COR-L47 (cell line): ENCODE measurements at places on chromosomes 5 and 9.
A peak's percentile ranks its signal among the peaks of the same experiment; 100 is the strongest.

- no peak for DNase-seq
These were observed 1360.8 kb upstream of the CDH9 start for GRCh38 chr5:28399211-28399610.

DNA sequence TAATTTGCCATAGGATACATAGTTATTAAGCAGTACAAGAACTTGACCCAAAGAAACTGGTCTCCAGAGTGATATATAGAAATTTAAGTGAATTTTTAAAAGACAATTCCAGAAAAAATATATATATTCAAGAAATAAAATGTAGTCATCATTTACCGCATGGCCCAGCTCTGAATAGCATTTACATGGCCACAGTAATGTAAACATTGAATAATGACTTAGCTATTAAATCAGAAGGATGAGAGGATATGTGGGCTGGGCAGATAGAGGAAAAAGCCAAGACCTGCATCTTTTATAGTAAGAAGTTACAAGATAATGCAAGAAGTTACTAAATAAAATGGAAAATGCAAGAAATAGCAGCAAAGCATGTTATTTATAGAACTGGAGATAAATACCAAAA lies 405.2 kb upstream of the WWC1 start:
- DNase-seq = no peak

GRCh38 chr9:33082538-33083326 lies 6.3 kb upstream of the SMU1 start:
- DNase-seq = no peak

GRCh38 chr9:79428422-79428821 lies 143.3 kb upstream of the TLE4 start:
- DNase-seq = no peak

DNA sequence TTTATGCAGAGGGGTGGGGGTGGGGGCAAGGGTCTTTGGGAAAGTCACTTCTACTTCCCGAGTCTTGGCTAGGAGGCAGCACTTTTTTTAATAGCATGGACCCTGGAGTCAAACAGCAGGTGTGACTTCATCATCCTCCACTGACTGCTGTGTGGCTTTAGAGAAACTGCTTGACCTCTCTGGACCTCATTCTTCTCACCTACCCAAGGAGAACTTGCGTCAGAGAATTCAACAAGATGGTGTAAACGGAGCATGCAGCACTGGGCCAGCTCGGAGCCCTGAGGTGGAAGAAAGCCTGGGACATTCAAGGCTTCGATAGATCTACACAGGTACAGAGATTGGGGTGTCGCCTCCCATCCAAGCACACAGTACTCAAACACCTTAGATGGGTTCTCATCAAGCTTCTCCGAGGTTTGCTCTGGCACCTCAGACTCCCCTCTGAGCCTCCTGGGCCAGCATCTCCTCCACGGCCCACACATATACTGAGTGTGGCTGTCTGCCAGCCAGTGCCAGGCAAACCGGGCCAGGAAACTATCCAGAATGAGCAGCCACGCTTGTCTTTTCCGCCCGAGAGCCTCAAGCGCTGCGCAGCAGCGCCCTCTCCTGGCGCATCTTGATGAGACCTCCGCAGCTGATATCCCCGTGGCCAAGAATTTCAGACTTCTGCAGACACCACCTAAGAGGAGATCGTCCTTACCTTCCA lies 4.6 kb upstream of the SLC25A48 start:
- peak; percentile 76 for DNase-seq

GRCh38 chr5:173928871-173929574 lies 40.9 kb downstream of the CPEB4 start:
- DNase-seq = no peak

DNA sequence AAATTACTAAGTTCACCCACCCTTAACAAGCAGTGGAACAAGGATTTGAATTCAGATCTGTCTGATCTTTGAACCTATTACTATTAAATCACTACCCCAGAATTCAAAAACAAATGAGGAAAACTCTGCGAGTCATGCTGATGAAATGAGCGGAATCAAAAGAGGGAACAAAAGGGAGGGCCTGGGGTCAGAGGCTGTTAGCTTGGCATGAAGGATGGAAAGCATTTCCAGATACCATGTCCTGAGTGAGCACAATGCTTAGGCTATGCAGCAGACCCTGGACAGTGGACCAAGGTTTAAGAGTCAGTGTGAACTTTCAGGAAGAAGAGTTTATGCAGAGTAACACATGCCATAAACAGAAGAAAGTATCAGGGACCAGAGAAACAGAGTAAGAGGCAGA lies 30.5 kb downstream of the GRIA1 start:
- DNase-seq = no peak

DNA sequence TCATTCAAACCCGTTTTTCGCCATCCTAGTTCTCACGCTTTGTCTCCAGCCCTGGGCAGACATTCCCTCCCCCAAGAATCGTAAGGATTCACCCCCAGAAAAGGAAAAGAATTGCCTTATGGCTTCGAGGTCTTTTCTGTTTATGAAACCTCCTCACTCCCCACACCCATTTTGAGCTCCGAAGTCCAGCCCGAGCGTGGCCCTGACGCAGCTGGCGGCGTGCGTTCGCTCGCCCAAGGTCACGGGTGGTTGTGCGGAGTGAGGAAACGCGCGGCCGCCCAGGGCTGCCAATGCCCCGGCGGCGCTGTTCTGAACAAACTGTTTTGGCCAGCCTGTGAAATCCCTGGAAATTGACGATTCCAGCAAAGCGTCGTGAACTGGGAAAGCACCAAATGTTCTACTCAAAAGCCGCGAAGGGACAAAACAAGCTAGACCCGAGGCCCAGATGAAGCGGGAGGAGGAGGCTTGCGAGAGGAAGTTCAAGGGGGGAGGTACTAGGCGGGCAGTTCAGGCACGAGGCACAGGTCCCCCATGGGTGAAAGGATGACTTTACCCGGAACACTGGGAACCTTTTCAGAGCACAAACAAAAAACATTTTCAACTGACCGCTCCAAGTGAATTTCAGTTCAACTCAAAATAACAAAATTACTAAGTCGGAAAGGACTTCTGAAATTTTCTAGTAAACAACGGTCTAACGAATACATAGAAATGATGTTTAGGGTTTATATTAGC lies 683 bp upstream of the ZFAND5 start:
- DNase-seq = peak; percentile 64

DNA sequence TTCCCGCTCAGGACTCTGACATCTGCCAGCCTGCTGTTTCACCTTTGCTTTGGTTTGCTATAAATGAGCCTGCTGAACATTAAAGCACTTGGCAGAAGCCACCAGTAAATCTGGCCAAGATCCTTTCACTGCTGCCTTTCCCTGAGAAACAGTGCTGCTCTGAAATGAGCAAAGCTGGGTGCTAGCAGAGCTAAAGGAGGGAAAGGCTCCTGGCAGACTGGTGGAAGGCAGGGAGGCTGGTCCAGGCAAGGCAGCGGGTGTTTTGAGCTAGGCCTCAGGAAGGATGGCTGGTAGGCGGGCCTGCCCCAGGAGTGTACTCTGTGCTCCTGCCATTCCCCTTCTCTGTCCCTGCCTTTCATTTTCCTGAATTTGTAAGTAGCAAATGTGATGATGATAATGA lies 52.5 kb upstream of the PTGS1 start:
- no peak for DNase-seq

DNA sequence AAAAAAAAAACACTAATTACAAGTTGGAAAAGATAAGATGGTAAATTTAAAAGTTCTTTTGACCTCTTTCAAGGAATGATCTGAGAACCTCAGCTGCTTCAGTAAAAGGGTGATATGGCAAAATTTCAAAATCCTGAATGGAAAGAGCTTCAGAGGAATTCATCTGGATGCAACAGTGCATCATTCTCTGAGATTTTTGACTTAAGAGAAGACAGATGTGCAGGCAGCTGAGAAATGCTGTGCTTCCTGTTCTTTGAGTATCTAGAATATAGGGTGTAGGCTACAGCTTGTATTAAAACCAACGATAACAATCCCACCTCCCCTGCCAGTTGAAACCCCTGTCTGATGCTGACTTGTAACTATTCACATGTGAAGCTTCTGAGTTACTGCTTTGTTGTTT lies 6.2 kb downstream of the FRMPD1 start:
- no peak for DNase-seq

DNA sequence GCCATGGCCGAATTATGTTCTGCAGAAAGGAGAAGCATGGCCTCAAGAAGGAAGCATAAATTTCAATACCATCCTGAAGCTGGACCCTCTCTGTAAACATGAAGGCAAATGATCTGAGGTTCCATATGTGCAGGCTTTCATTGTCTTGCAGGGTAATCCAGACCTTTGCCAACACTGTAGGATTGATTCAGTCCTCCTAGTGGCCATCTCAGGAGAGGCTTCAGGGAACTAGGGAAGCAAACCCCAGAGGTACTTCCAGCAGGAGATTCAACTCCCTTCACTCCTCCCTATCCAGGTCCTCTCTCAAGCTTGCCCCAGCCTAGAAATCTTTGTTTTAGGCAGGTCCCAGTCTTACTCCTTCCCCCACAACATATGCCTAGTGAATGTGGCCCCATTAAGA lies 99.3 kb upstream of the HCN1 start:
- DNase-seq = no peak

GRCh38 chr5:157026789-157027424 lies 32.0 kb downstream of the HAVCR1 start:
- DNase-seq = peak; percentile 4

- DNase-seq = no peak
These were observed 42.5 kb downstream of the NXNL2 start for GRCh38 chr9:88577256-88578120.

DNA sequence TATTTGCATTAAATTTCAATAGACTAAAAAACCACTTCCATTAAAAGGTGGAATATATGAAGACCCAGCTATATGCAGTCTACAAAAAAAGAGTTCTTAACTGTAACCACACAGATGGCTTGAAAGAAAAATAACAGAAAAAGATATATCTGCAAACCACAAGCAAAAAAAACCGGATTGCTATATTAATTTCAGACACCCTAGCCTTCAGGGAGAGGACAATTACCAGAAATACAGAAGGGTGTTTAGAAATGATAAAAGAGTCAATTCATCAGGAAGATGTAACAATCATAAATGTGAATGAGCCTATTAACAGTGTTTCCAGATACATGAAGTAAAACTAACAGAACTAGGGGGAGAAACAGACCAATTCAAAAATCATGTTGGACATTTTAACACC lies 56.9 kb upstream of the SMIM23 start:
- no peak for DNase-seq

DNA sequence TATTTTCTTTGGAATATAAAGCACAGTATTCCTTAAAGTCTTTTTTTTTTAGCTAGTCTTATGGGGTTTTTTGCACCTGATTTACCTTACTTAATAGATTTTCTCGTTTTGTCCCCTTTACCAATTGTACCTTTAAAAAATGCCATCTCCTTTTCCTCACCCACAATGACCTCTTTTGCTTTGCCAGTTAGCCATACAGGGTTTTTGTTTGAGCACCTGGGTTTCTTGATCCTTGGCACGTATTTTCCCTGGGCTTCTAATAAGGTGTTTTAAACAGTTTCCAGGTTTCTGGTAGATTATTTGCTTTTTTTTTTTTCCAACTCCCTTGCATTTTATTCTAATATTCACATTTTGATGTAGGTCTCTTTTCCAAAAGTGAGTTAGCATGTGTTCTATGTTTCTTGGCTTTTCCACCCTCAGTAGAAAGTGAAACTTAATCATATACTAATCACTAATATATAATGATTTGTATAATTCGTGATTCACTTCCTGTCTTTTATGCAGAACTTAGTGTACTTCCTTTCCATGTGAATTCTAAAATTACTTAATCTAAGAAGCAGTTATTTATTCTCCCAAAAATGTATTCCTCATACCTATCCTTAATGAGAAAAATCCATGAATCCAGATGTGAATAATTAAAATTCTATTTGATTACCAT lies 673.9 kb upstream of the RGMB start:
- DNase-seq = no peak

DNA sequence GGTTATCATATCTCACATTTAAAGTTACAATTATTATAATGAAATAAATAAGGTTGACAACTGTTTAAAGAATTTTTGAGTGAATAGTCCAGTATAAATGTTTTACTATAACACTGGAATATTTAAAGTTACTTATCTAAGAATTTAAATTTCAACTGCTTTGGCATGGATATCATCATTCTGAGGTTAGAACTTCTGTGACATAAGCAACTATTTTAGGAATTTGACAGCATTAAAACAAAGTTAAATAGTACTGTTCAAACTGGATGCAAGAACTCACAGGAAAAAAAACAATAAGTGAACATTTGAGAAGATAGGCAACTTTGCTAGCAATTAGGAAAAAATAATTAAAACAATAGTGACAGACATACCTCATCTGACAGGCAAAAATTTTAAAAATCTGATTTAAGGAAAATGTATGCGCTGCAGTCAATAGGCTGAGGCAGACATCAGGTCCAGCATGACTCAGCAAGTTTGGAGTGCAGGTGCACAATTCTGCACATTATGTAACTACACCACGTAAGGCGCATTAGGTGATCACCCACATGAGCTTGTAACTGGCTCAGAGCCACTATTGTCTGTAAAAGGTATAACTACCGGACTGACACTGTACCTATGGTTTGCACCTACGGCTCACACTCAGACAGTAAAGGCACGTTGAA lies 180.6 kb downstream of the PDE4D start:
- DNase-seq = peak; percentile 43

GRCh38 chr9:106405871-106406435 lies 457.0 kb upstream of the ZNF462 start:
- DNase-seq = no peak

GRCh38 chr5:179269781-179270543 lies 75.3 kb downstream of the ADAMTS2 start:
- no peak for DNase-seq

- DNase-seq = no peak
These were observed 7.6 kb upstream of the DNAJA1 start for GRCh38 chr9:33017283-33018041.

- no peak for DNase-seq
These were observed 60.8 kb upstream of the RNU6ATAC start for GRCh38 chr9:134225186-134225585.

- DNase-seq = no peak
These were observed 70.3 kb upstream of the SMIM15 start for GRCh38 chr5:61232490-61233050.

DNA sequence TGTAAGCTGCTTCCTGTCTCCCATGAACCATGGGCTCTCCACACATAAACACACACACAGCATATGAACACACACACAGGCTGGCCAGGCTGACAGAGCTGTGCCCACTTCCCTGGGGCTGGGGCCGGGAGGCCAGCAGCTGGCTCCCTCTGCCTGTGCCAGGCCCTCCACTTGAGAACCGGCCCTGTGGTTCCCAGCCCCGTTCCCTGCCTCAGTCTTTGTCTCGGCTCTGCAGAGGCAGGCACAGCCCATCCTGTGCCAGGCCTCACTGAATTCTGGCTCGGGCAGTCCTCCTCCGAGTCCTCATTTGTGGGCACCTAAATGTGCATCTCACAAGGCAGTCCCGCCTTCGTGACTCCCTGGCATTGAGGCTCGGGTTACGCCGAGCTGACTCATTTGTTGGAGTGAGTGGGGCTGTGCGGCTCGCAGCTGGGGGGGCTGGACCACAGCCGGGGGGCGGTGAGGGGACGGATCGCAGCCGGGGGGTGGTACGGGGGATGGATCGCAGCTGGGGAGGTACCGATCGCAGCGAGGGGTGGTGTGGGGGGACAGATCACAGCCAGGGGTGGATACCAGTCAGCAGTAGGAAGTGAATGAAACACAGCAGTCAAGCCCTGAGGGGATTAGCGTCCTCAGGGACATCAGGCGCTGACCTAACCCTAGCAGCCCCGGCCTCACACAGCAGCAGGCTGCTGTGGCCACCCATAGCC lies 72.3 kb downstream of the PSMB7 start:
- DNase-seq = peak; percentile 46
